ENCODE measurements at places on chromosomes 1 and 21.

DNA sequence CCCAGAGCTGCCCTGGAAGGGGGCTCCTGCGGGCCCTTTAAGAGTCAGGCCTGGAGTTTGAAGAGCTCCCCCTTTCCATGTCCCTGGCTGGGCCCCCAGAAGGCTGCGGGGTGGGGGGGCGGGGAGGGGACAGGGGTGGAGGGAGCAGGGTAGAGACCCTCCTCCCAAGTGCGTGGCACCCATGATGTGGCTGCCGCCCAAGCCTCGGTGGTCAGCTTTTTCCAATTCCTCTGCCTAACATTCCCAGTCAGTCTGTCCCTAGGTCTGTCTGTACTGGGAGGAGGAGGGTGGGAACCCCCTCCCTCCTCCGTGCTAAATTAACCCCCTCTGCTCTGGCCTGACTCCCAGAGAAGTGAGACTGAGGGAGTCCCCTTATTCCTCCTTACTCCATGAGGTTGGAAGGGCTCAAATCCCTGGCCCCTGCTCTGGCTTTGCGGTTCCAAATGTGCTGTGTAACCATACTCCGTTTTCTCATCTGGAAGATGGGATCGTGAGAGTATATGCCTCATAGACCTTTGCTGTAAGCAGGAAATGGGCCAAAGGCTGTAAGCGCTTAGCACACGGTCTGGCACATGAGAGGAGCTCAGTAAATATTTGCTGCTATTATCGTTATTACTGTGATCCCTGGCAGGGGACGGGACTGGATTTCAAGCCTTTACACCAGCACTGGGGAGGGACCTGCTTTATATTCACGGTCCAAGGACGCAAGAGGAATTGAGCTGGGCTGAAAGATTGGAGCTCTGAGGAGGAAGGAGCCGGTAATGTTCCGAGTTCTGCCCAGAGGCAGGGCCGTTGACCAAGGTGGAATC, 658 bp upstream of the COL16A1 start:
- peak; percentile 85 for DNase-seq

DNA sequence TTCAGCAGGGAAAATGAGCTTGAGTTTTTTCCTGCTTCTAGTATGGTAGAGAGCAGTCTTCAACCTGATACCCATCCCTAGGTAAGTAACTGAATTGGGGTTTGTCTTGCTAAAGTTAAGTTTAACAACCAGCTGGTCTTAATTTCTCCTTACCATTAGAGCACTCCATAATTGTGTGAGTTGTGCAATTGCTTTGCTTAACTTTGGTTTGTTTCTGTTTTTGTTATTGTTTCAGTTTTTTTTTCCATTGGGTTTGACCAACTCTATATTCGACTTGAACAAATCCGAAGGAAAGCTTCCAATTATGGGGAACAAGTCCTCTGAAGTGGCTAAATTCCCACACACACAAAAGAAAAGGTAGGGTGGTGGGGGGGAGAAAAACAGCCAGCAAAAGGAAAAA, 641.1 kb downstream of the PLA2G4A start:
- DNase-seq, result no peak

- DNase-seq, result no peak
These were observed 33.0 kb downstream of the KCNC4 start for GRCh38 chr1:110243146-110243545.

DNA sequence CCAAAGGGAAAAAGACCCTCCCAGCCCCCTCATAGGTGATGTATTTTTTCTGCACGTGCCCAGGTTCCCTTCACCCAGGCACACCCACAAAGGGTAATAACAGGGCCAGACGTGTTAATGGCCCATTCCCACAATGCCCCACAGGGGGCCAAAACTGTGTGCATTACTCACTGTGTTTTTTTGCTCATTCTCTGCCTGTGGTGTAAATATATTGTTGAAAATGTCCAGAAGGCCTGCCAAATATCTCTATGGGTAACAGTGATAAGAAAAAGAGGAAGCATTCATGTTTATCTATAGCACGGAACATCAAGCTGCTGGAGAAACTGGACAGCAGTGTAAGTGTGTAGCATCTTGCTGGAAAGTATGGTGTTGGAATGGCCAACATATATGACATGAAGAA, 21.9 kb downstream of the RHEX start:
- DNase-seq, result no peak

DNA sequence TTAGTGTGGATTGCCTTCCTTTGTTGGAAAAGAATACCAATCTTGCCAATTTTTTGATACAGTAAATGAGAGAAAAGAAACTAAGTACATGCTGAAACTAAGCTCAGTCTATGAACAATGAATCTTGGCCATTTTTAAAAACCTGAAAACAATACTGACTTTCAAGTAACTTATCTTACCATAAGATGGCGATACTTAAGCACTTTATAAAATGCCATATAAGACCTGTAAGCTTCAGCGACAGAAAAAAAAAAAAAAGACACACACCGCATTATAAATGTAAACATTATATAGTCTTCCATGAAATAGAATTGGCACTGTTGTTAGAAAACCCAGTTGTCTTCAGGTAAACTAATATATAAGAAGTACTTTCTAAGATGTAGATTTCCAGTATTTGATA, 3.0 kb downstream of the OLFM3 start:
- no peak for DNase-seq

DNA sequence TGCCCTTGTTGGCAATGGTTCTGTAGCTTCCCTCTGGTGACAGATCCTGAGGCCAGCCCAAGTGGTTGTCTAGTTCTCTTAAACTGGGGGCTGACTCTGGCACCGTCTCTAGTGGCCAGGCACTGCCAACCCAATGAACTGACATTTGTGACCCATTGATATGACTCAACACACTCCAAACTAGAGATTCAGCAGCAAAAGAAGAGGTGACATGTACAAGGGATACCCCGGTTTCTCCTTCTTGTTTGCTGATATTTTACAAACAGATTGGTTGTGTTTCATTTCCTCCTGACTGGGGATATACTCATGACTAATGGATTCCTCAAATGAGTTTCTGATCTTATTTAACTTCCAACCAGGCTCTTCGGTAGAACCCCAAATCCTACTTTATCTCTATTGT, 65.9 kb upstream of the DNAJC6 start:
- DNase-seq, result no peak

DNA sequence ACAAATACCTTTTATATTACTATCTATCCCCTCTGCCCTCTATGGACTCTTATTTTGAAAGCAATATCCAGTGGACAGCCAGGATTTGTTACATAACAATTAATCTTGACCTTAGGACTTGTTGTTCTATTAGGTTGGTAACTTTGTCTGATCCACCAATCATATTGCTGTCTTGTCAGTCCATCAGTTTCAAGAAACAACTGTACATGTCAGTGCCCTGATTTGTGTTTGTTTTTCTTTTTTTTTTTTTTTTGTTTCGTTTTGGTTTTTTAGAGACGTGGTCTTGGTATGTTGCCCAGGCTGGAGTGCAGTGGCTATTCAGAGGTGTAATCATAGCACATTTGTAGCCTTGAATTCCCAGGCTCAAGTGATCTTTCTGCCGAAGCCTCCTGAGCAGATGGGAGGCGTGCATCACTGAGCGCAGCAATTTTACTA, 1.5 kb upstream of the SCP2 start:
- DNase-seq, result no peak

GRCh38 chr1:8090241-8090702, 64.2 kb upstream of the ERRFI1 start:
- peak; percentile 99 for DNase-seq

- DNase-seq, result peak; percentile 73
These were observed 43.4 kb downstream of the CNST start for GRCh38 chr1:246609632-246610031.

GRCh38 chr1:154329551-154330131, 4.3 kb downstream of the ATP8B2 start:
- DNase-seq, result peak; percentile 41

- DNase-seq, result peak; percentile 39
These were observed 509 bp downstream of the PIK3R3 start for GRCh38 chr1:46131712-46132528.

DNA sequence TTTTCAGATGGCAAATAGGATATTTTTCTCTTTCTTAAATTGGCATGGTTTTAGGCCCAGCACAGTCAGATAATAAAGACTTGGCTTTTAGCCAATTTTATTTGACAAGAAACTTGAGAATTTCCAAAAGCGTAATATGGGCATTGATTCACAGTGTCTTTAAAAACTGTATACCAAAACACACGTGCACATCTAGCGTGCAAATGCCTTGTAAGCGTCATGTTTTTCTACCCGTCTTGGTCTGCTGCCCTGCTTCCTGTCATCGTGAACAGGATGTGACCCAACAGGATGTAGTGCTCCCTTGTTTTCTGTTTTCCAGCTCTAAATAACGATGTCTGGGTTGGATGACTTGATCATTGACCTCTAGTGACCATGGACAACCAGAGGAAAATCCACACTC, 24.7 kb upstream of the SLC44A3 start:
- no peak for DNase-seq

GRCh38 chr21:16134134-16134533, 404.4 kb downstream of the USP25 start:
- DNase-seq, result no peak

GRCh38 chr1:3054474-3054873, 14.5 kb upstream of the PRDM16 start:
- DNase-seq, result no peak

DNA sequence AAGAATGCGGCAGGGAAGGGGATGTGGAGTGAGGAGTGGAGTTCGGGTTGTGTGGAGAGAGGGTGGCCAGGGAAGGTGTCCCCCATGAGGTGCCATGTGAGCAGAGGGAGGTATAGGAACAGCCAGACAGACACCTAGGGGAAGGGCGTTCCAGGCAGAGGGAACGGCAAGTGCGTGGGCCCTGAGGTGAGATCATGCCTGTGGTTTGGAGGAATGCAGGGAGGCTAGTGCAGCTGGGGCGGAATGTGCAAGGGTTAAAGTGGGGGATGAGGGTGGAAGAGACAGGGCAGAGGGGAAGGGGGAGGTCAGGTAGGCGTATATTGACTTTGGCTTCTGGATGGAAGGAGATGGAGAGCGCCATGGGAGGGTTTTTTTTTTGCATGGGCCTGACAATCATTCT, 31.6 kb upstream of the PADI6 start:
- no peak for DNase-seq

GRCh38 chr1:44290250-44291094, 64.6 kb downstream of the ERI3 start:
- no peak for DNase-seq

GRCh38 chr21:19197950-19198349, 794.4 kb upstream of the TMPRSS15 start:
- no peak for DNase-seq

DNA sequence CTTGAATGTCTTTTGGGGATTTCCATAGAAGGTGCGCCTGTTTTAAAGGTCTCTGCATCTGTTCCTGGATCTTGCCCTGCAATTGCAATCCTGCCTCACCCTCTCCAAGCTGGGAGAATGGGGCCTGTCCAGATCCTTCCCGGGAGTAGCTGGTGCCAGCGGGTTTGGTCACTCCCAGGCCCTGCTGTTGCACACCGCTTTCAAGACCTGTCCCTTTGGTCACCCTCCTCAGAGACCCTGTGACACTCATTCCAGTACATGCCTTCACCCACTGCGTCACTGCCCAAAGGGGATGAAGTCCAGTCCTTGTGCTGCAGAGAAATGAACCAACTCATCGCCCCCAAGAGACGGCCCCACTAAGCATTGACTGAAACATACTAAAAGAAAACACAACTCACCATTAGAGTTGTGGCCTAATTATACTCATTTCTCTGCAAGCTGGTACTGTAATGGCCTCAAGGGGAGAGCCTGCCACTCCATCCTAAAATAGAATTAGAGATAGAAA, 1.9 kb upstream of the IRF2BP2 start:
- no peak for DNase-seq

DNA sequence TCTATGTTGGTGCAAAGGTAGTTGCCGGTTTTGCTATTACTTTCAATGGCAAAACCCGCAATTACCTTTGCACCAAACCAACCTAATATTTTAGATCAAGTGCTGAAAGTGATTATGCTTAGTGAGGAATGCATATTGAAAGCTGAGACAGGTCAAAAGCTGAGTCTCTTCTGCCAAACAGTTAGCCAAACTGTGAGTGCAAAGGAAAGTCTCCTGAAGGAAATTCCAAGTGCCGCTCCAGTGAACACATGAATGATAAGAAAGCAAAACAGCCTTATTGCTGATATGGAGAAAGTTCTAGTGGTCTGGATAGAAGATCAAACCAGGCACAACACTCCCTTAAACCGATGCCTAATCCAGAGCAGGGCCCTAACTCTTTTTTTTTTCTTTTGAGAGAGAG, 83.1 kb upstream of the ERRFI1 start:
- DNase-seq, result no peak

GRCh38 chr1:234256359-234256758, 116.9 kb upstream of the COA6 start:
- no peak for DNase-seq

- DNase-seq, result no peak
These were observed 25.0 kb downstream of the EPHA2 start for GRCh38 chr1:16130827-16131226.

DNA sequence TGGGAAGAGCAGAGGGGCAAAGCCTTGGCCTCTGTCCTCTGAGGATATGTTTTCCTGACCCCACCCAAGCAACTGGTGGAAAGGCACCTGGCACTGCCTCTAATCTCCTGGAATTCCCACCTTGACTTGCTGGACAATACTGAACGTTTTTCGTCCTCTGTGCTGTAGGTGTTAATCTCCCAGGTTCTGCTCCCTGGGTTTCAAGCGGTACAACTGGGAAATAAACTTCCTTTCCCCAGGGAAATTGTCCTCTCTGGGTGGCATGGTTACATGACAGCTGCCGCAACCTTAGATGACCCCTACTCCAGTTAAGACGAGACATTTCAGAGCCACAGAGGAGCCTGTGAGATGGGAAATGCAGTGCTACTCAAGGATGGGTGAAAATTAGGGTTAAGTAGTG, 57.3 kb upstream of the BCAR3 start:
- no peak for DNase-seq

- DNase-seq, result peak; percentile 21
These were observed 250.4 kb upstream of the HOOK1 start for GRCh38 chr1:59564192-59564891.

- DNase-seq, result peak; percentile 10
These were observed 121.5 kb downstream of the SIM2 start for GRCh38 chr21:36820176-36821031.

DNA sequence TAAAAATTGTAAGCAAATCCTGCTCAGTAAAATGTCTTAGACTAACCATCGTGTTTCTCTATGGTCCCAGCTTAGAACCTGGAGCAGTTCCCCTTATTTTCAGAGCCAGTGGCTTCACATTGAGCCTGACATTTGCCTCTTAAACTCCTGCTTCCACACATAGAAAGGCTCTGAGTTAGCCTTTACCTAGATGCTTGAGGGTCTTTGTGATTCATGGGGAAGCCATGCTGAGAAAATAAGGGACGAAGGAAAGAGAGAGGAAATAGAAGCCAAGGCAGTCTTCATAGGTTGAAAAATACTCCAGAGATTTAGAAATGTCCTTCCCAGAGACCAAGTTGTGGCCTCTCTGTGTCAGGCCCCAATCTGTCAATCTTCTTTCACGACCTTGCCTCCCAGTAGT, 16.1 kb upstream of the RBBP5 start:
- no peak for DNase-seq

Measured in fibroblast of skin of right biceps (primary cell).